ENCODE measurements at places on chromosomes 2 and 18.

DNA sequence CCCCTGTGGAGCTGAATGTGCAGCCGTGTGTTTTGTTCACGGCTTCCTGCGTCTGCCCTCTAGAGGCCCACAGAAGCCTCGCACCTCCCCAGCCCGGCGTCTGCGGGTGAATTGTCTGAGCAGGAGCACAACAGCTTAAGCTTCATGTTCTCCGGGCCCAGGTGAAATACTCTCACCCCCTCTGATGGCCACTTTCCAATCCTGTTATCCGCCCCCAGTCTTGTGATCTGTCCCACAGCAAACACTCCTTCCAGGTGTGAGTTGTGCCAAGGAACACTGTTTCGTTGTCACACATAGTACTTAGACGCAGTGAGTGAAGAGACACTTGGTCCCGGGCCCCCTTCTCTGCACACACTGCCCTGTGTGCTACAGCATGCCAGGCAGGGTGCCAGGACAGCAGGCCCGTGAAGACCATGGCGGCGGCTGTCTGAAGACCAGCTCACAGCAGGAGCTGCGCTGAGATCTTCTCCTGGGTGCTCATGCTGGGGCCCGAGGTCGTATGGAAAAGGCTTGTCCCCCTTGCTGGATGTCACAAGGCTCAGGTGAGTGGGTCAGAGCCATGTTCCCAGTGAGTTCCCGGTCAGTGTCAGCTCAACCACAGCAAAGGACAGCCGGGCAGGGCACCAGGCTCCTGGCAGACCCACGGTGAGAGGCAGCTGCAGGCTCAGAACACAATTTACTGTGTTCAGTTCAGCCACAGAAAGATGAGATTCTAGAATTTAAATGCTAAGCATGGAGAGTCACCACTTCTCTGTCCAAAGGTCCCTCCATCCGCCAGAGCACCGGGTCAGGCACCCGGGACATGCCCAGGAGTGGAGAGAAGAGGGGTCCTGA, 6.8 kb upstream of the PXDN start:
- peak; percentile 77 for DNase-seq

GRCh38 chr2:204669382-204669781, 124.1 kb downstream of the PARD3B start:
- no peak for DNase-seq

GRCh38 chr2:85401464-85401805, 8.7 kb downstream of the CAPG start:
- no peak for DNase-seq

DNA sequence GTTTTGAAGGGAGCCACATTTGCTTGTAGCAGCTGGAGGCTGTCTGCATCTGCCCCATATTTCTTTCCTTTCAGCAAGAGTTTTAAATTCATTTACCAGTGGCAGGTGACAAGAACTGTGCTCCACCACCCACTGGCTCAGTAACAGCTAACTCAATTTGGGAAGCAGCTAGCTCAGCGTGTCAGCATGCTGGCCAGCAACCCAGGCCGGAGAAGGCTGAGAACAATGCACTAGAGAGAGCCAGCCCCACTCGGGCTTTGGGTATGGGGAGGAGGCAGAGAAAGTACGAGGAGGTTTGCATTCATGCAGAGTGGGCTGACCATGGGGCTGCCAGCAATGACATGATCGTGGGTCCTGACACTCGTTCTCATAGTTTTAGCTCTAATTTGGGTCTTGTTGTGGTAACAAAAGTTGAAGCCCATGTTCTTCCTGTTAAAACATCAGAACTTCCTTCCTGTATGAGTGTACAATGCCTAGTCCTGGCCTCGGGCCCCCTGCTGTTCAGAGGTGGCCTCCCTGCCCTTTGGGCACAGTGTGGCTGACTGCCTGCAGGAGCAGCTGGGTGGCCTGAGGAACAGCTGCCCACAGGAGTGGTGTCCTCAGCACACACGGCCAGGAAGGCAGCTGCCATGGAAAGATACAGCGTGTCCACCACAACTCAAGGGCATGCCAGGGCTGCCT, 23.0 kb downstream of the CDC42EP3 start:
- no peak for DNase-seq

DNA sequence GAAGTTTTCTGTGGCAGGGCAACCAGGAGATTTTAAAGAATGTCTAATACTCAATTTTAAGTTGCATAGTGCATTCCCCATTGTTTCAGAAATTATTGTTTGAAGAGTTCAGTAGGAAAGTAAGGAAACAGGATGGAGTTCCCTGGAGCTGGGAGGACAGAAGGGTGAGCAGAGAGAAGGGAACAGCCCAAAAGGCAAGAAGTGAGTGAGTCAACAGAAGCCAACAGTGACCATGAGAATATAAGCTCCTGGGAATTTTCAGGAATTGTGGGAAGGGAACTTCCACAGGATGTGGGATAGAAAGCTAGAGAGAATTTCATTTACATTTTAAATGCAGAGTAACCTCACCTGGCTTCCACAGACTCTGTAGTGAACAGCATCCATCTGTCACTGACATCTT, 268.1 kb upstream of the ATP5MC3 start:
- no peak for DNase-seq

DNA sequence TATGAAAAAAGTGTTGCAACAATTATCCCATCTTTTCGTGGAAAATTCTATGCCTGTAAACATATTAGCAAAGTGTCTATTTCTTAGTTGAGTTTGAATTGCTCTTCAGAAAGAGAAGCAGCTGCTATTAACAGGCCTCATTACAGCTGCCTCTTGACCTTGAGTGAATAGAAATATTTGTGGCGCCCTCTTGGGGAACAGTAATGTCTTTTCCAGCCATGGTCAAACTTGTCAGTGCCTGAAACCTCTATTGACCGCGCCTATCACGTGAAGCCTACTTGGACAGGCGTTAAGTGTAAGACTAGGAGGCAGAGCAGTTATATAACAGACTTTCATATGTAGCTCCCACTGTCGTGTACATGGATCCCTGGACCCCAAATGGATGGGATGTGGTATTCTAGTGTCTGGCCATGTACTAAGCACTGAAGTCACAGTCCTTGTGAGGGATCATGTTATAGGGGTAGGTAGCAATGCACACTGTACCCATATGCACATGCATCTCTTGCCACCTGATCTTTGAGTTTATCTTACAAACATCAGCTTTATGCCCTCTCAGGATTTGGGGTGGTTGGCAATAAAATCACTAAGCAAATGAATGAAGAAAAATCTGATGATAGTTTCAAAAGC, 245.0 kb downstream of the PTGR3 start:
- DNase-seq = no peak

DNA sequence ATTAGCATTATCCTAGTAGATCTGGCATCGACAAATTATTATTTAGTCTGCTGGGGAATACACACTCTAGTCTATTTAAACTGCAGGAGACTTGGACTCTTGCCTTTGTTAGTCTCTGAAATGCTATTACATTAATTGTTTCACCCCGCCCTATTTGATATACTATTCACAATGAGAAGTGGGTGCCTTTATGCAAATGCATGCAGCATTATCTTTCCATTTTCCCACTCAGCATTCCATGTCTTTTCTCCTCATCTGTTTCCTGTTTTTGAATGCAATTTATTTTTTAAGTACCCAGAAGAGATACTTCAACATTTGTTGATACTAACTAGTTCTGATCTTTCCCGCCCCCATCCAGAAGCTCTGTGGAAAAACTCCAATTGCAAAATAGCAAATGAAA, 395.3 kb upstream of the NXPH2 start:
- no peak for DNase-seq

DNA sequence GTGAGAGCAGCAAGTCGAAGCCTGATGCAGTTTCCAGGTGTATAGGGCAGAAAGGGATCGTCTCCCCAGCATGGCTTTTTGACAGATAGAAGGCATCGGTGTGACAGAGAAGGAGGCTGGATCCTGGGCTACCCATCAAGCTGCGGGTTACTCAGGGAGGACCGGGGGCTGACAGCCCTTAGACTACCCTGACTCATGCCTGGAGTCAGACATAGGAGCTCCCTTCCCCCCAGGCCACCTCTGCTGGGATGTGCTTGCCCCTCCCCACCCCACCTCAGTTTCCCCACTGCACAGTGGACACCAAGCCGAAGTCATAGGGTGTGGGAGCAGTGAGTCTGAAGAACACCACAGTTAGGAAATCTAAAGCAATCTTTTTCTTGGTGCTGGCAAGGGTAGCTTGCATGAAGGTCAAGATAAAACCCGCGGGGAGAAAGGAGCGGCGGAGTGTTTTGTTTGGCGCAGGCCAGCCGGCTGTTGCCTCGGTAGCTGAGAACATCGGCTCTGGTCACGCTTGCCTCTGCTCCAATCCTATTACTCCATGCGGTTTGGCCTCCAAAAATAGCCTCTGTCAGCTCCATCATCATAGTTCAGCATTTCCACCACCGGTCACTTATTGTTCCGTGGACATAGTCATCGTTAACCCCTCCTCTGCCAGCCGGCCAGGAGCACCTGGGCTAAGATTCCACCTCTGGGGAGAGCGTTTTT, 169.2 kb upstream of the GLI2 start:
- peak; percentile 85 for DNase-seq

DNA sequence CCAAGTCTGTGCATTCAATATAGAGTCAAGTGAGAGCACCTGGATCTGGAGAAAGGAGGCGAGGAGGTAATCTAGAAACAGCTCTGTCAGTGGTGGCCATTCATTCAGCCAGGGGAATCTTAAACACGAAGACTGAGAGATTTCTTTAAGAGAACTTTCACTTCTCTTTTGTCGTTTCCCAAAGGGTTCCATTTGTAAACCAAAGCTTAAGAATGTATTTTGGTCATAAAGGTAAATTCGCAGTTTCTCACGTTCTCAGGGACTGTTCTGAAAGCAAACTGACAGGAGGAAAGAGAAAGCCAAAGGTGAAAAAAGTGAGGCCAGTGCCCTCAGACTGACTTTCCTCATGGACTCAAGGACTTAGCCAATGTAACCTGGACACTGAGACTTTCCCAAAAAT, 513.5 kb downstream of the CMPK2 start:
- no peak for DNase-seq

DNA sequence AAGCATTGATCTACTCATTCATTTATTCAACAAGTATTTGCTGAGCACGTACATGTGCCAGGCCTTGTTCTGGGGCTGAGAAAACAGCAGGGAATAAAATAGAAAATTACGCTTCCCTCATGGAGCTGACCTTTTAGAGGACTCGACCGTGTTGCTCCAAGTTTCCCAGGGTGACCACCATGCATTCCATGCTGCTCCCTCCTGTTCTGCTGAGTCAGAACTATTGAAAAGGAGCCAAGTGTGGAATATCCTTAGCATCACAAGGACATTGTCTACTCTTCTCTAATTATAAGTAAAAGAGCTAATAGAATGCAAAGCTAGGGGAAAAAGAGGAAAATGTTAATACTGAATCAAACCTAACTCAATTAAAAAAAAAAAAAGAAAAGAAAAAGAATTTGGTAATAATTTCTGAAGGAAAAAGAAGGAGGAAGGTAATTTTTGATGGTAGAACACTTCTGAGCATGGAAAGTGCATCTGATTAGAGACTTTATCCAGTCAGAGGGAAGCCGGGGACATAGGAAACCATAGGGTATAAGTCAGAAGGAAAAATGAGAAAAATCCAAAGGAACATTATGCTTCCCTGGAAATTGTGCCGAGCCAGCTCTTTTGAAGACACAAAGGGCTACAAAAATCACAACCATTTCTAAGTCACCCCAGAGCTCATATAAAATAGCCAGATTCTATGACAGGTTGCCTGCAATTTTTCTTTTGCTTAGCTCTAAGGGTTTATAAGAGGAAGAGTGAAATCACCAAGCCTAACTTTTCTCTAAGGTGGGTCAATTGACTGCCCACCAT, 339.4 kb downstream of the RND3 start:
- no peak for DNase-seq
